NCI-H187 (cell line): ENCODE measurements at places on chromosomes 7 and 10.

DNA sequence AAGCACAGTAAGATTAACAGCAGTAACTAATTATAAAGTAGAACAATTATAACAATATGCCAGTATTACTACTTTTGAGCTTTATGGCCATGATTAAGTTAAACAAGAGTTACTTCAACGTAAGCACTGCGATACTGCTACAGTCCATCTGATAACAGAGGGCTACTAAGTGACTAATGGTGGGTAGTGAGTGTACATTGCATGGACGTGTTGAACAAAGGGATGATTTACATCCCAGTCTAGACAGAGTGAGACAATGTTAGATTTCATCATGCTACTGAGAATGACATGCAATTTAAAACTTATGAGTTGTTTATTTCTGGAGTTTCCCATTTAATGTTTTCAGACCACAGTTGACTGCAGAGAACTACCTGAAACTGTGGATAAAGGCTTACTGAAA is 45.6 kb downstream of the TPST1 start:
- DNase-seq, result no peak

- no peak for DNase-seq
These were observed 320.7 kb downstream of the CAMK1D start for GRCh38 chr10:12670004-12670403.

- DNase-seq, result no peak
These were observed 279.0 kb downstream of the TCERG1L start for GRCh38 chr10:131032329-131033165.

- no peak for DNase-seq
These were observed 294.8 kb downstream of the DOCK4 start for GRCh38 chr7:111911166-111911961.

- DNase-seq, result no peak
These were observed 27.7 kb downstream of the PPP2R2D start for GRCh38 chr10:131928248-131929095.

DNA sequence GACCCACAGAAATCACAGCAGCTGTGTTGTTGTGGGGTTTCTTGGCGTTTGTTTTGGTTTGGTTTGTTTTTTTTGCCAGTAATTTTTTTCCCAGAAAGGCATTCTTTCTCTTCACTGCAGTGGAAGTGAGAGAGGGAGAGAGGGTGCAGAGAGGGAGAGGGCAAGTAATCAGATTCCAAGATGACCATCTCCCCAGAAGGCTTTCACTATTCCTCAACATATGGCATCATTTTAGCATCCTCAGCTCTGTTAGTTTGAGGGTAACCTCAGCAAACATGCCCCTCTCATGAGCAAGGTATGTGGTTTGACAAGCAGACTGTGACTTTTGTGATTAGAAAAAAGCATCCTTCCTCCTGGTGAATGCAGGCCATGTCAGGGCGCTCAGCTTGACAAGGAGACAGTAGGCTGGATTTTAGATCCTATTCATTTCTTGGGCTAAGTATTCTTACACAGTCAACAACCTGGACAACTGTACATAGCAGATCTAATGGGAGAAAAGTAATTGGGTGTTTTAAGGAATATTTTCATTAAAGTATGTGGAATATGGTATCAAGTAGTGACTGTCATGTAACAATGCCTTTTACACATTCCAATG is 86.3 kb upstream of the PIK3CG start:
- DNase-seq, result no peak

GRCh38 chr10:22455068-22455857 is 110.0 kb downstream of the SPAG6 start:
- no peak for DNase-seq

DNA sequence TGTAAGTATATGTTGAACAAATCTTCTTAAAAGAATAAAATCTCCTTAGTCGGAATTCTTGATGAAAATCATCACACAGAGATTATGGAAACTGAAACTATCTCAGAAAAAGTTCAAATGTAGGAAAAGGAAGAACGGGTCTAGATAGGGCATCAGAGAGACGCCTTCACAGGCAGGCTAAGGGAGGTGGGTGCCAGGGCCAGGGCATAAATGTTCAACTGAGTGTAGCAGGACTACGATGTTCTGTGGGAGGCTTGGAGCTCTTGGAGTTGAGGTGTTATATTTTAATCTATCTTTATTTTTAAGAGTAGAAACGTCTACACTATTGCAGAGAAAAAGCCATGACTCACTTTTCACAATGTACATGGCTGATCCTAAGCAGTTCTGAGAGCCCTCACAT is 101.2 kb downstream of the RSU1 start:
- no peak for DNase-seq

DNA sequence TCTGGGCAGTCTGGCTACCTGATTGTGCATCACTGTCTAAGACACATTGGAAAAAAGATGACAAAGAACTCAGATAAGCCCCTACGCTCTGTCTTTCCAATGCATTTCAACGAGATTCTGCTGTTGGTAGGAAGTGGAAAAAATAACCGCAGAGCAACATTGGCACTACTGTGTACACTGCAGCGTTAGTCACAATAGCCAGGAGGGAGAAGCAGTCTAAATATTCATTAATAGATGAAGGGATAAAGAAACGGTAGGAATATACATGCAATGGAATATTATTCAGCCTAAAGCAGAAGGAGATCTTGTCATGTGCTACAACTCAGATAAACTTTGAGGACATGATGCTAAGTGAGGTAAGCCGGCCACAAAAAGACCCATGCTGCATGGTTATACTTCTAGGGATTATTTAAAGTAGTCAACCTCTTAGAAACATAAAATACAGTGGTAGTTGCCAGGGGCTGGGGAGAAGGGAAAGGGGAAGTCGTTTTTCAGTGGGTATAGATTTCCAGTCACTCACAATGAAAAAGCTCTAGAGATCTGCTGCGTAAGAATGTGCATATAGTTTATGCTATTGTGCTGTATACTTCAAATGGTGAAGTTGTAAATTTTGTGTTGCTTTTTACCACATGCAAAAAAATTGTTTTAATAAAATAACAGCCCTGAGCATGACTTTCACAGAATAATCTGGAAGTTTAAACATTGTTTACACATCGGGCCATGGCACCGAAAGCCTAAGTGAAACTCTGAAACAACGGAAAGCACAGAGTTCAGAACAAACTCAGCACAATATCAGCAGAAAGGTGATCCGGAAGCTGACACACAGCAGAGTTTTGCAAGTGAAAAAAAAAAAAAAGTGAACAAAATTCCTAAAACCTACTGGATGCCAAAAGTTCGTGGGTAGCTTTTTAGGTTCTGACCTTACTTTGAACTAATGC is 40.1 kb downstream of the ELMO1 start:
- no peak for DNase-seq

DNA sequence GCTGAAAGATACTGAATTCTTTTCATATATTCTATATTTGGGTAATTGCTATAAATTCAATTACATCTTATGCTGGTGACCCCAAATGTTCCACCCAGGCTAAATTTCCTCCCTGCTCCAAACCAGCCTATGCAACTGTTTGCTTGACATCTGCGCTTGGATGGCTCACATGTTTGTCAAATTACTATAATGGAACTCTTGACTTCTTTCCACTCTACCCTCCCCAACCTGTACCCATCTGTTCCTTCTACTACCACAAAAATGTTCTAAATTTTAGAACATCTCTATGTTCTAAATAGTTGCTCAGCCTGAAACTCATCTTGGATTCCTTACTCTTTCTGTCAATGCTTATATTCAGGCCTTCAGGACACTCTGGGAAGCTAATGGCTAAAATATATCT is 249.9 kb upstream of the SMIM30 start:
- no peak for DNase-seq

DNA sequence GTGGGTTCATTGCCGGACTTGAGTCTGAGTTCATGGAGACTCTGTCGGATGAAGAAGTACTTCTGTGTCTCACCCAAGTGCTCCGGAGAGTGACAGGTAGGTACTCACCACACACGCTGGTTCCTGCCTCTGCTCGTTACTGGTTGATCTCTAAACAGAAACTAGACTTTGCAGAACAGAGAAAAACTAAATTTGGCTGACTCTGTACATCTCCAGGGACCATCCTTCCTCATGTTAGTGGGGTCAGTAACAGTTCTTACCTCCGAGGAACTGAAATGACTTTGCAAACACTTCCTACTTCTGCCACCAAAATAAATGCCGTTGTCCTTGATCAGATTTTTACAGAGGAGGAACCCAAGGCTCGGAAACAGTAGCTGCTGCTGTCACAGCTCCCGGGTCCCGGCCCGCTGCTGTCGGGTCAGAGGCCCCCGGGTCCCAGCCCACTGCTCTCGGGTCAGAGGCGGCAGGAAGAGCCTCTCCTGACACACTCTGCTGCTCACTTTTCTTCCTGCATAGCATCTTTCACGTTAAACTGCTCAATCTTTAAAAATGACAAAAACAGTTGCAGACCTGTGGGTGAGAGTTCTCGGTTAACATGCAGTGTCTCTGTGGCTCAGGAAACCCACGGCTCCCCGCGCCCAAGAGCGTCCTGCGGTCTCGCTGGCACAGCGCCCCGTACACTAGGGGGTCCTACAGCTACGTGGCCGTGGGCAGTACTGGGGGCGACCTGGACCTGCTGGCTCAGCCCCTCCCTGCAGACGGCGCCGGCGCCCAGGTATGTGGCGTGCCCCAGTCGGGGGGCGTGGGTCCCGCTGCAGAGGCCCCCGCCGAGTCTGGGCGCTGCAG is 4.8 kb upstream of the MTG1 start:
- no peak for DNase-seq

- no peak for DNase-seq
These were observed 24.3 kb downstream of the NUP42 start for GRCh38 chr7:23205909-23206767.

- no peak for DNase-seq
These were observed 79.5 kb downstream of the HIF1AN start for GRCh38 chr10:100615241-100615640.
